Right hindlimb (tissue), 1 donor: ENCODE measurements at places on chromosomes 5 and 9.
A peak's percentile ranks its signal among the peaks of the same experiment; 100 is the strongest.

DNA sequence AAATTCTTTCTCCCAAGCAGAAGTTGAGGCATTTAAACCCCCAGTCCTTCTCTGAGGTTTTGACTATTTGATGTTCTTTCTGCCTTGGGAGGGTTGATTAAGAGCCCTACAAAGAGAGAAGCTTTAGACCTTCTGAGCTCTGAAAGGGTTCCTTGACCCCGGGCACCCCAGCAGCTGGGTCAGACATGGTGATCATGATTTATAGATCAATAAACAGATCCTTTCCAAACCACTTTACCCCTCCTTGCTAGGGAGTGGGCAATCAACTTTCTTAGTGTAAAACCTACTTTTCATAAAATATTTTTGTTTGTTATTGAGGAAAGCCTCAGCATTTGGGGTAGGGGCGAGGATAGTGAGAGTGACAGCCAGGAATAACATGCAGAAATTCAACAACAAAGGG lies 117.6 kb downstream of the PRDM6 start:
- DNase-seq, result no peak

DNA sequence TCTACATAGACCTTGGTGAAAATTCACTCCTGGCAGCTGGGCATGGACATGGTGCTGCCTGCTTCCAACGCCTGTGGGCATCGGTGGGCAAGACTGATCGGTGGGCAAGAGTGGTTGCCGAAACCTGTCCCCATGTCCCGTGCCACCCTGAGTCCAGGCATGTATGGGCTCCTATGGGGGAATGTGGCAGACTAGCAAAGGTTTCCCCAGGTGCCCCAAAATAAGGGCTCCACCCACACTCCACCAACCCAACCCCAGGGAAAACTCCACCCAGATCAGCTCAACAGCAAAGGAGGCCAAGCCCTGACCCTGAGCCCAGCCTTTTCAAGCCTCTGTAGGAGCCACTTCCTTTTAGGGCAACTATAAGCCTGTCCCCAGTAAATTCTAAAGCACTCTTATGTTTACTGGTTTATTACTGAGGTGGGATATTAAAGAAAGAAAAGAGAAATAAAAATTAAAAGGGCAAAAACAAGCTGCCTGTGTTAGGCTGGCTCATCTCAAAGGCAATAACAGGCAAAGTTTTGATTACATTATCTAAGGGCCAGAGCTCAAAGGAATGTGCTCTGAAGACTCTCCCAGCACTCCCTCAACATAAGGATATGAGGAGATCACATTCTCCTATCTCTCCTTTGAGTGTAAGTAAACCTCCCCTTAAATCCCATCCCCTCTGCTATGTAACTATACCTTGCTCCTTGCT lies 8.9 kb upstream of the SPATA31E1 start:
- DNase-seq, result no peak

GRCh38 chr5:119596046-119596445 lies 33.3 kb upstream of the FAM170A start:
- DNase-seq, result no peak

DNA sequence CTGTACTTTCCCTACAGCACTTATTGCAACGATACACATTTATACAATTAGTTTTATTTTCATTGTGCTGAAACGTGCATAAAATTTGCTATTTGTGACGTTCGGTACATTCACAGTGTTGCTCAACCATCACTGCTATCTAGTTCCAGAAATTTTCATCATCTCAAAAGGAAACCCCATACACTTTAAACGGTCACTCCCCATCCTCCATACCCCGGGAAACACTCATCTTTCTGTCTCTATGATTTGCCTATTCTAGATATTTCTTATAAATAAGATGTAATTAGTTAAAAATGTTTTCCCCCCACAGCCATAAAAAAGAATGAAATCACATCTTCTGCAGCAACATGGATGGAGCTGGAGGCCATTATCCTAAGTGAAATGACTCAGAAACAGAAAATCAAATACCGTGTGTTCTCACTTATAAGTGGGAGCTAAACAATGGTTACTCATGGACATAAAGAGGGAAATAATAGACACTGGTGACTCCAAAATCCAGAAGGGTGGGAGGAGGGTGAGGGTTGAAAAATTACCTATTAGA lies 40.2 kb upstream of the TEX48 start:
- DNase-seq, result no peak

DNA sequence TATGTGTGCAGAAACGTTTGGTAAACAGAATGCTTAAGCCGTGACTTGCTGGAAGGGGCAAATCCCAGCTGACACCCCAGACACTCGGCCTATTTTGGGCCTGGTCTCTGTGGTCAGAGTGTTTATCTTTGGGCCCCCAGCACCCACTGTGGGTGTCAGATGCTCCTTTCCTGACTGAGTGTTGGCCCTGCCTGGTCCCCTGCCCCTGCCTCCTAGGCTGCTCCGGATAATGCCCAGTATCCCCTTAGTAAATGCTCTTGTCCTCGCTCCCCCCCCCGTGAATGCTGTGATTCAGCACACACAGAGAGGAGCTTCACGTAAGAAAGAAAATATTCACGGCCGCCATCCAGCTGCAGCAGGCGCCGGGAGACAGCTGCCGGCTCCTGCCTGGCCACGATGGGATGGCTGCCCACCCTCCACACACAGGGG lies 11.3 kb upstream of the ANGPTL2 start:
- peak; percentile 89 for DNase-seq

- no peak for DNase-seq
Measured at GRCh38 chr5:98516701-98517100, 256.8 kb upstream of the RGMB start.
